ENCODE measurements at places on chromosomes 2 and 18.

GRCh38 chr2:234335661-234336228 lies 161.1 kb downstream of the ARL4C start:
- DNase-seq = peak; percentile 9

DNA sequence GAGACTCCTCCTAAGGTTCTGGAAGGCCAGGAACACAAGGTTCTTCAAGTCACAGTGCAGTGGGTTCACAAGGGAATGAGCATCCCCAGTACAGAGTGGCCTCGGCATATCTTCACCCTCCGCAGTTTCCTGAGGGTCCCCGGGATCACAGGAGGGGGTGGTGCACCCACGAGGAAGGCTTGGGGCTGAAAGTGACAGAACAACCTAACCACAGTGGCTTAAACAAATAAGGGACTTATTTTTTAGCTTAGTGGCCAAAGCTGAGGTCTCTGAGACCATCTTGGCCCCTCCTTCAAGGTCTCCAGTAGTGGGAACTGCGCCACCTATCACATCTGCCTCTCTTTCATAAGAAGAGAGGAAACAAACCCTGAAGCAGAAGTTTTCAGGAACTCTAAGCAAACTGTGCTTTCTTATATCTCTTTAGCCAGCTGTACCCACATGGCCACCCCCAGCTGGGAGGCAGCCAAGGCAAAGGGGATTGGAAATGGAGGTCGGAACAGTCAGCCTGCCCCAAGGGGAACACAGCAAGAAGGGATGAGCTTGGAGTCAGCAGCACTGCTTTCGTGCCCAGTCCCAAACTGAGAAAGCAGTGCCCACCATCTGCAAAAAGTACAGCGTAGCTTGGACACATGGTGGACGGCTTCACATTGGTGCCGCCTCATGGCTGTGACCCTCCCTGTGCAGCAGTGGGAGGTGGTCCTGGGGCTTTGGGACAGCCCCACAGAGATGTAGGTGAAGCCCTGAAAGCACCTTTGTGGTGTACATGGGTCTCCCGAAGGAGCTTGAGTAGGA lies 260.0 kb upstream of the ID2 start:
- DNase-seq = no peak

- no peak for DNase-seq
Measured at GRCh38 chr2:207321514-207321913, 155.8 kb upstream of the KLF7 start.

GRCh38 chr2:100891906-100892642 lies 72.1 kb downstream of the NPAS2 start:
- DNase-seq = no peak

GRCh38 chr18:47441914-47442313 lies 190.5 kb upstream of the SKOR2 start:
- DNase-seq = no peak

- no peak for DNase-seq
Measured at GRCh38 chr2:199602896-199603717, 145.4 kb upstream of the SATB2 start.

GRCh38 chr2:225064362-225064761 lies 22.1 kb upstream of the DOCK10 start:
- no peak for DNase-seq

DNA sequence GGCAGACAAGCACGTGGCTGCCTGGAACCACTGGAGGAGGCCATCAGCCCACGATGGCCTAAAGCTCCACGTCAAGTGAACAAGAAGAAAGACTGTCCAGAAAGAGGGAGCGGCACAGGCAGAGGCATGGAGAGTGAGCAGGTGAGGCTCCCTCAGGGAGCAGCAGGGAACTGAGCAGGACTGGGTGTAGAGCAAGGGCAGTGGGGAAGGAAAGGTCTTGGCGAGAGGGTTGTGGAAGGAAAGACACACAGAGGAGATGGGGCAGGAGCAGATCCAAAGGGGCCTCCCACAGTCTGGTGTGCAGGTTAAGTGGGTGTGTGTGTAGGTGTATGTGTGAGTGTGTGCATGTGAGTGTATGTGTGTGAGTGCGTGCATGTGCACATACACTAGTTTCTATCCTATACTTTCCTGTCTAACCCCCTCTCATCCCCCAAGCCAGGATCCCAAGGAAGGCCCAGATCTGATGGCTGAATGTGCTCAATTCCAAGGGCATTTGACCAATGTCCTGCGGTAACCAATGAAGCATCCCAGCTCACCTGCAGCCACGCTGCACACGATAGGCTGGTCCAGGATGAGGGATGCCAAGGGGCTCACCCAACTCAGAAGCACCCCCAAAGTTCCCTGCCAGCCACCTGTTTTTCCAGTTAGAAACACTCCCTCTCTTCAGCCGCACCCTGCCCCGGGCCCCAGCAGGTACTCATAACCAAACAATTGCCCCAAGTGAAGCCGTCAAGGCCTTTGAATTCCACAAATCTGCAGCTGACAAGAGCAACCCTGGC lies 262.5 kb upstream of the RAB6C start:
- no peak for DNase-seq

GRCh38 chr2:35163948-35164347 lies 1191.6 kb upstream of the CRIM1 start:
- no peak for DNase-seq

DNA sequence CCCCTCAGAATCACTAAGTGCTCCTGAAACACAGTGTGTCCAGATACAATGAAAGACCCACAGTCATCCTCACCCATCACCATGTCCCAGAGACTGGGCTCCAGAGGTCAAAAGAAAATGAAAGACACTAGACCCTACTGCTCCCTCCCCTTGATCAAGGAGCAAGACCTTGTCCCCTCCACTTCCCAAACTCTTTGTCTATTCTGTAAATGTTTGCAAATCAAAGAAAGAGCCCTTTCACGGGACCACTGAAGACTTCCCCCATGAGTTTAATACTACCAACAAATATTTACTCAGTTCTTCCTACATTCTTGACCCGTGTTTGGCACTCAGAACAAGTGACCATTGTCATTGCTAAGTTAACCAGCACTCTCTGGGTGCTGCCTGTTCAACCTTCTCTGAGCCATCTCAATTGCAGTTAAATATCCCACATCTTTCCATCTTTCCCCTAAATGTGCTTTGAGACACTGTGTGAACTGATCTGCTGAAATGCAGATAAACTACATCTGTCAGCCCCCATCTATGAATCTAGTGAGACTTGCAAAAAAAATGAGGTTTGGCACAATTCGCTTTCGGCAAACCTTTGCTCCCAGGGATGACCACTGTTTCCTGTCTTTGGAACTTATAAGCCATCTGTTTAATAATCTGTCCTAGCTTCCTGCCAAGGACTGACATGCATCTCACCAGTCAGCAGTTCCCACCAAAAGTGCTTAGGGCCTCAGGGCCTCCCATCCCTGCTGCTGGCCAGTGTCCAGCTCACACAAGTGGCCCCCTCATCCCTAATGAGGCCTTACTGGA lies 170.3 kb downstream of the GFPT1 start:
- DNase-seq = no peak

- DNase-seq = no peak
Measured at GRCh38 chr2:64417624-64418023, 36.3 kb upstream of the LGALSL start.

DNA sequence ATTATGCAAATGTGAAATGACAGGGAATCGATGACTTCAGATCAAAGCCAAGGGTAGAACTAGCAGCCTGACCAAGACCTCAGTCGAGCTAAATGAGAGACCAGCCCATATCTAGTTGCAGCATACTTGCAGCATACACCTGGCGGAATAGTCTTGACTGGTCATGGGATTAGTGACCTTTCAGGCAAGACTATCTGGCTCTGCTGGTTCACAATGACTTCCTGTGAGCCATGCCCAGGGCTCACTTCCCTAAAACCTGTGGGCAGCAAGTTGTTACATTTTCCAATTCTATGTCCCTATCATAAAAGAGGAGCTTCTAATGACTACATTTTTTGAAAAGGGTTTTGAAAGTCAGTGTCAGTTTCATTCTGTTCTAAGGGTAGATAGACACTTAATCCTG lies 1624.9 kb upstream of the CELF4 start:
- DNase-seq = no peak

DNA sequence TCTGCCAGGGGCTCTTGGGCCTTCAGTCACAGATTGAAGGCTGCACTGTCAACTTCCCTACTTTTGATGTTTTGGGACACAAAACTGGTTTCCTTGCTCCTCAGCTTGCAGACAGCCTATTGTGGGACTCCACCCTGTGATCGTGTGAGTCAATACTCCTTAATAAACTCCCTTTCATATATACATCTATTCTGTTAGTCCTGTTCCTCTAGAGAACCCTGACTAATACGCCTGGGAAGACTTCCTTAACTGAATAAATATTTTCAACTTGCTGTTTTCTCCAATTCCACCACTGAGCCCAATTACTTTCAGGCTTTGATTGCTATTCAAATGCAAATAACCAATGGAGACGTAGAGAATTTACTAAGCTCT lies 61.4 kb upstream of the CCDC195 start:
- no peak for DNase-seq

- peak; percentile 18 for DNase-seq
Measured at GRCh38 chr2:234496055-234496834, 636 bp downstream of the ARL4C start.

- DNase-seq = no peak
Measured at GRCh38 chr2:120472031-120472430, 126.1 kb downstream of the INHBB start.

GRCh38 chr2:155356250-155356649 lies 657.8 kb downstream of the KCNJ3 start:
- DNase-seq = no peak

- no peak for DNase-seq
Measured at GRCh38 chr18:46772357-46772756, 15.5 kb upstream of the ST8SIA5 start.

DNA sequence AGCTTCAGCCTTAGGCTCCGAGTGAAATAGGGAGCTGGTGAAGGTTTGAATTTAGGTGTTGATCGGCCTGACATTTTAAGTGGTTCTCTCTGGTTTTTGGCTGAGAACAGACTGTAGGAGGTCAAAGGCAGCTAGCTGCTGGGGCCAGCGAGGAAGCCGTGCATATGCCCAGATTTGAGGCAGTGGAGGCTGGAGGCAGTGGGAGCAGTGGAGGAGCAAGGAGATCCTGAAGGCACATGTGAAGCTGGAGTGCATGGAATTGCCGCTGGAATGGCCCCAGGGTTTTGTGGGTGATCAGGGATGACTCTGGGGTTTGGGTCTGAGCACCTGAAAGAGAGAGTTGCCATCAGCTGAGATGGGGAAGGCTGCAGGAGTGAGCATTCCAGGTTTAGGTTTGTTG lies 25.1 kb downstream of the STEAP3 start:
- DNase-seq = no peak

DNA sequence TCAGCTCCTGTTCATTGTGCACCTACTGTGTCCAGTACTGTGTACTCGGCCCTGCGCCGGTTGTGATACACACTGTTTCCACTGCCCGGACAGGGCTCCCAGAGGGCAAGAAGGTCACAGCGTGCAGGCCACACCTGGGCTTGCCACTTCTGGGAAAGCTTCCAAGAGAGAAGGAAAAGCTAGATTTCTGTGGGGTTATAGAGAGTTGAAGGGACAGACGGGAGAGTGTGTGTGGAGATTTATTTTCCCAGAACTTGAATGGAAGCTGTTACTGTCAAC lies 3.8 kb upstream of the CNDP1 start:
- DNase-seq = no peak

GRCh38 chr2:212929116-212929515 lies 222.3 kb downstream of the IKZF2 start:
- DNase-seq = no peak

- no peak for DNase-seq
Measured at GRCh38 chr2:45953376-45954027, 302.0 kb downstream of the PRKCE start.

DNA sequence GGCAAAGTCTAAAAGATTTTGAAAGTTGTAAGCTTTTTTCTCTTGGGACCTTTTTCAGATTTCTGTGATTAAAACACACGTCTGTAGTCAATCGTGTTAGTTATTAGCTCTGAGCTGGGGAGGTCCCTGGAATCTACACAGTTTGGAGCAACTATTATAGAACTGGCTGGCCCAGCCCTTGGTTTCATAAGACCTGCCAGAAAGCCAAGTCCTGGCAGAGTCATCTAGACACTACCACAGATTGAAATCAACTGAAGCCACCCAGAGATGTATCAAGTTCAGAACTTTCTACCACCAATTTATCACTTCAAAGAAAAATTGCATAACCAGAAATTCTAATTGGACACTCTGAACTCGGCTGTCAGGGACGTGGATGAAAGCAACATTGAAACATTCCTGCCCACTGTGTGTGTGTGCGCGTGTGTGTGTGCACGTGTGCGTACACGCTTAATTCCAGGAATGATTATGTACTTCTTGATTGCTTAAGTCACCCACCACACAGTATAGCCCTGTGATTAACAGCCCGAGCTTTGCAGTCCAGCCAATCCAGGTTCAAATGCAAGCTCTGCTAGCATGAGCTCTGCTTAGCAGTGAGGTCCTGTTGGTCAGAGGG lies 126.3 kb downstream of the TPGS2 start:
- DNase-seq = no peak

- no peak for DNase-seq
Measured at GRCh38 chr18:79506191-79507075, 110.7 kb downstream of the NFATC1 start.

GRCh38 chr2:172783165-172783898 lies 47.7 kb downstream of the RAPGEF4 start:
- DNase-seq = no peak

DNA sequence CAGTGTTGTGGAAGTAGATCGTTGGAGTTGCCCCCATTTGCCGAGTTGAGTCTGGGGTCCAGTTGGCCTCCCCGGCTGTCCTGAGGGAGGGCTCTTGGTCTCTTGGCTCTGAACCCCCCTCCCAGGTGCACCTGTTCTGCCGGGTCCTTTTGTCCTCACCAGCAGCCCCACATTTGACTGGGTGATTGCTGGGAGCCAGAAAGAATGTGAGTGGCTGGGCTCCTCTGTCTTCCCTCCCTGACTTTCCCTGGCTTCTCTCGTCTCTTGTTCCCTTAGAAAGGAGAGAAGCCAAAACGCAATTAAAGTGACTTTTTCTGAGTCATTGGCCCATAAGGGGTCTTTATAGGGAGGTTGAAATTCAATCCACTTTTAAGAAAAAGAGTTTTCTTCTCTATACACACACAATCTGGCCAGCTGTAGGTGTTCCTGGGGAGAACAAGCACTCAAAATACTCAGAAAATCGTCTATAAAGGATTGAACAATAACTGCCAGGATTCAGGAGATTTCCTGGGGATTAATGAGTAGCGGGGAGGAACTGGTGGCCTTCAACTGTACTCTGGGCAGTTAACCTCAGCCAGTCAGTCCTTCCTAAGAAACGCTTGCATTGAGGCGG lies 131.0 kb downstream of the TMEM182 start:
- DNase-seq = no peak

GRCh38 chr2:6986301-6986911 lies 69.2 kb downstream of the RNF144A start:
- DNase-seq = no peak

DNA sequence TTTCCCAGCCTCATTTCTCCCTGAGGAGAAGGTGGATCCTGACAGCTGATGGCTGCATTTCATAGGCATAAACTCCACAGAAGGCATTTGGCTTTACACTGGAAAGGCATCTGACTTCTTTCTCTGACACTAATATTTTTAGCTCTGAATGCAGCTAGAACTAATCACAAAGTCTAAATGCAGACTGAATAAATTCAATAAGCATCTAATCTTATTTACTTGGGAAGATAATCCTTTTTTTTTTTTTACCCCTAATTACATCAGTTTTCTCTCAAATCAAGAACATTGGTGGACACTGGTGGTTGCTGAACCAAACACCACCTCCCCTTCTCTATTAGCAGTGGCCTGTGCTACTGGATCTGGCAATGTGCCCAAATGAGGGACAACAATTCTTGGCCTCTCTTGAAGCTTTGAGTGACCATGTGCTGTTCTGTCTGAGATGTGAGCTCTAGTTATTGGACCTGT lies 50.9 kb upstream of the CD226 start:
- DNase-seq = no peak

All from NCI-H1105 (cell line).